Tibial nerve (tissue), 4 donors: ENCODE measurements at places on chromosomes 2 and 18. TPM values are rescaled to one million over a fixed set of nuclear protein-coding genes. Genes with fewer than 3 reads are reported as not detected.
A peak's percentile ranks its signal among the peaks of the same experiment; 100 is the strongest.

DNA sequence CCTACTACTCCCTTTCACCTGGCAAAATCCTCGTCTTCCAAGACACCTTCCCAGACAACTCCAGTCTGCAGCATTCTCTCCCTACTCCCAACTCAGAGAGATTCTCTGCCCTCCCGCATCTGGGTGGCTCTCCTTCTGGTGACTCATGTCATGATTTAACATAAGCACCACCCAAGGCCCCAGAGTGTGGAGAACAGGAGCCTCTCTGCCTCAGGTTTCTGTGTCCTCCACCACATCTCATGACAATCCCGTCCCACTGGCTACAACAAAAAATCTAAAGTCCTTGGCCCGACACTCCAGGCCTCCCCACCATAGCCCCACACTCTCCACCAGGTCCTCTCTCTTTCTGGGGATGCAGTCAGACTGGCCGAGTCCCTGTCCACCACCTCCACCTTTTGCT, 197.1 kb downstream of the BCL11A start:
- DNase-seq, result no peak

GRCh38 chr2:69768235-69768634, 26.3 kb downstream of the ANXA4 start:
- DNase-seq, result no peak

DNA sequence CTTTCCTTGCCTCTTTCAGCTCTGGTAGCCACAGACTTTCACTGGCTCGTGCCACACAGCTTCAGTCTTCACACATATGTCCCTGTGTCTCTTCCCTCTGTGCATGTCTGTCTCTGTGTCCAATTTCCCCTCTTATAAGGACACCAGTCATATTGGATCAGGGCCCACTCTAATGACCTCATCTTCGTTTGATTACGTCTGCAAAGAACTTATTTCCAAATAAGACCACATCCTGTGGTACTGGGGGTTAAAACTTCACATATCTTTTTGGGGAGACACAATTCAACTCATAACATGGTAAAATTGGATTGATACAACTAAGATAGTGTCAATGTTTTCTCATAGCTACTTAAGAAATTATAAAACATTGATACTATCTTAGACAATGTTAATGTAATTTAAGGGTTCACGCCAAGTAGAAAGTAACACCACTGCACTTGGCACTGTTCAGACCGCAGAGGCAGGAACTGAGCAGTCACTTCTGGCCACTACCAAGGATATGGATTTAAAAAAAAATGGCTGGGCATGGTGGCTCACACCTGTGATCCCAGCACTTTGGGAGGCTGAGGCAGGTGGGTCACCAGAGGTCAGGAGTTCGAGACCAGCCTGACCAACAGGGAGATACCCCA, 119.6 kb upstream of the EPAS1 start:
- no peak for DNase-seq

DNA sequence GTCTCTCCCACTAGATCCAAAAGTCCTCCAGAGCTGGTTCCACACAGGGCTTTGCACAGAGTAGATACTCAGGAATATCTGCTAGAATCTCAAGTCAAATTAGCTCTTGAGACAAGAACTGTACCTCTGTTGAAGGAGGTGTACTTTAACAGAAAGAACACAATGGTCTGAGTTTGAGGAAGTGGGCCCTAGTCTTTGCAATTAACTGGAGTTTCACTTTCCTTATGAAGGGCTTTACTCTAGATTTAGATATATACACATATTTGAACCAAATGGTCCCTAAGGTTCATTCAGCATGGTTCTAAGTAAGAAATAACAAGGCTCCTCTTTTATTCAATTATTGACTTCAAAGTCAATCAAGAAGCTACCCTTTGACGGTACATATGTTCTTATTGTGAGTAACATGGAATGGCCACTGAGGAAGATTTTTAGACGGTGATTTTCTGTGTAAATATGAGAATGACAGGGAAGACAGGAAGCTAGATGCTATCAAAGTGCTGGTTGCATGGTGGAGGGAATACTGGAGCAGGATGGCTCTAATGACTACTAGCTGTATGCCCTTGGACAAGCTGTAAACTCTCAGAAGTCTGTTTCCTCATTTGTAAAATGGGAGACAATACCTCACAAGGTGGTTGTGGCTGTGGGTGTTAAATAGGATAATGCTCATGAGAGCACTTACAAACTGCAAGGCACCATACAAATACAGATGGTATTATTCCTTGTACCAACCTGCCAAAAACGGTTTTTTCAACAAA, 73.5 kb upstream of the SERTAD2 start:
- no peak for DNase-seq

- no peak for DNase-seq
Measured at GRCh38 chr2:73933194-73933593, 6.5 kb downstream of the DGUOK start.

DNA sequence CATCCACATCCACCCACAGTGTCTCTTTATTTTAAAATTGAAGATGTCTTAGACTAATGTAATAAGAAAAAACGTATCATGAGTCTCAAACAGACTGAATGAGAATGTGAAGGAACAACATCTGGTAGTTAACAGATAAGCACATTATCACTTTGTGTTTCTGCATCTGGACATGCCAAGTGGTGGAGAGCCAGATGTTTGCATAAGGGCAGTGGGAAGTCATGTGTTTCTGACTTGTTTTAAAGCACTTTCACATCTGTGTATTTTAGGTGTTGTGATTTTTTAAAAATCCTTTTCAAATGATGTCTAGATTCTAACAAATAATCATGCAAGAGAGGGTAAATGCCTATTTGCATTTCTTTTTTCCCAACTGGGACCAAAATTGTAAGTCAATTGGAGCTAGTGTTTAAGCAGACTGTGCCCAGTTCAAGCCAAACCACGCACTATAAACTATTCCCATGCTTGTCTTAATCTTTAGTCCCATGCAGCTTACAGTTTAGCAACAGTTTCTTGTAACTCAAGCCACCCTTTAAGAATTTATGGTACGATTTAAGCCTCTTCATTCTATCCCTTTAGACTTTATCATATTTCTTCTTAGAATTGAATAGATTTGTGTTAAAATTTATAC, 272.7 kb upstream of the DOK6 start:
- no peak for DNase-seq

GRCh38 chr2:65464604-65465003, 32.2 kb upstream of the SPRED2 start:
- DNase-seq, result peak; percentile 19

DNA sequence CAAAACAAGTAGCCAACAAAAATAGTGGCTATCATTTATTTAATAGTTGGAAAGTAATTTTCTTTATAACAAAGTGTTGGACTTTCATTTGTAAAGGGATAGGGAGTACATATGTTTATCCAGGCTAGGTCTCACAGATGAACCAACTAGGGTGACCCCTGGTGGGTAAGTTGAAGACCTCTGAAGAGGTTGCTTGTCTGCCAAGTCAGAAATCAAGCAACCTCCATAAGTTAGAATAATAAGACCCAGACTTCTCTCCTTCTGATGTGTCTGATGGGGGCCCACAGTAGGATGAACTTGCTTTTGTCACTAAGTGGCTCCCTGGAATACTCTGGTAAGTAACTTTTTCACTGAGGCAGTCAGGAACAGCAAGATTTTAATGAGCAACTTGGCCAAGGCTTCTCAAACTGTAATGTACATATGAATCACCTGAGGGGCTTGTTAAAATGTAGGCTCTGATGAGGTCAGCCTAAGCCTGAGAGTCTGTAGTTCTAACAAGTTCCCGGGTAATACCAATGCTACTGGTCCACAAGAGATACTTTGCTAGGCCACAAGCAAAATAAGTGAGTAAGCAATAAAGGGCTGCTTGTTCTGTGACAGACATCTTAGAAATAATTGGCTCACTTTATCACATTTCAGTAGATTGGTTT, 319.6 kb downstream of the PIK3C3 start:
- no peak for DNase-seq

DNA sequence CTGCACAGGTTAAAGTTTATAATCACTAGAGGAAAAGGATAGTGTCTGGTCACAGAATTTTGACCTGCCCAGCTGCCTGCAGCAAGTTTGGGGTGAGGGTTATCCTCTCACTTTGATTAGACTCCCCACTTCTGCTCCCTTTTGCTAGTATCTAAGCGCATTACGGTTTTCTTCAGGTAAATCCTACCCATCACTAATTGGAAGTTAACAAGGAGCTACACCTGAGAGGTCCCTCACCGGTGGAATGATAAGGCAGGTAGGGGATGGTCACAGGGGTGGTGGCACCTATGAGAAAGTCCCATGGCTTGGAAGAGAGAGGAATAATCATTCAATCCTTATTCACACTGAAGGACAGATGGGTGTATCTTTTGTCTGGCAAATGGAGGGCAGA, 7.6 kb downstream of the BCL2 start:
- DNase-seq, result no peak

DNA sequence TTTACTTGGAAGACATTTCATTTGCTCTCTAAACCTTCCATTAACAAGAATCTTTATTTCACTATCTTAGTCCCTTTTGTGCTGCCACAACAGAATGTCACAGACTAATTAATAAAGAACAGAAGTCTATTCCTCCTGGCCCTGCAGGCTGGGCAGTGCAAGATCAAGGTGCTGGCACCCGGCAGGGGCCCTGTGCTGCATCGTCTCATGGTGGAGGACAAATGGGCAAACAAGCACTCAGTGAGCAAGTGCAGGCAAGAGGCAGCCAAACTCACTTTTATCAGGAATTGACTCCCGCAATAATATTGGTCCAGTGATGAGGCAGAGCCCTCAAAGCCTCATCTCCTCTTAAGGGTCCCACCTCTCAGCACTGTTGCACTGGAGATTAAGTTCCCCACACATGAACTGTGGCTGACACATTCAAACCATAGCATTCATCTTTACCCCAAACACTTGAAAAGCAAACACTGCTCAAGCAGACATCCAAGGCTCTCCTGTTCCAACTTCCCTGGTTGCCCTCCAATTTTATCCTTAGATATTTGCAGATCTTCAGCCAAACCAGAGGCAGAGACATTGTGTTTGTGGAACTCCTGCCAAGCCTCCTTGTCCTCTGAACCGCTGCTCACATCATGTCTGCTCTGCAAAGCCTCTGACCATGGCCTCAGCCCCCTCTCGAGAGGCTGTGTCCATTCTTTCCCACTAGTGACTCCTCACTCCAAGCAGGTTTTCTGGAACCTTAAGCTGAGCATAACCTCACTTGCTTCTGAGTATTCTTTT, 404.4 kb upstream of the SOX11 start:
- DNase-seq, result no peak

- no peak for DNase-seq
Measured at GRCh38 chr2:56705713-56706112, 521.9 kb downstream of the CCDC85A start.

DNA sequence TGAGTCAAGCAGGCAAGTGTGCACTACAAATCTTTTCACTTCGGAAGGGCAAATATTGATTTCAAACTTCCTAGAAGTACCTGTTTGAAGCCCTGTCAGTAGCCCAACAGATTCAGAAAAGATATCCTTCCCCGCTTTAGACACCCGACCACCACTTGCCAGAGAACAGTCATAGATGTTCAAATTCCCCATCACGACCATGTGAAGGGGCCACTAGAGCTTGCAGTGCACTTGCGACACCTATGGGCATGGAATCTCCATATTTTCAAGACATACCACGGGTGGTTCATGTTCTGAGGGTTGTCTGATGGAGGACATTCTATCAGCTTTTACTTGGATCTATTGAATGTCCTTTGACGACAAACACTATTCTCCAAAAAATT, 23.8 kb downstream of the GNLY start:
- no peak for DNase-seq

DNA sequence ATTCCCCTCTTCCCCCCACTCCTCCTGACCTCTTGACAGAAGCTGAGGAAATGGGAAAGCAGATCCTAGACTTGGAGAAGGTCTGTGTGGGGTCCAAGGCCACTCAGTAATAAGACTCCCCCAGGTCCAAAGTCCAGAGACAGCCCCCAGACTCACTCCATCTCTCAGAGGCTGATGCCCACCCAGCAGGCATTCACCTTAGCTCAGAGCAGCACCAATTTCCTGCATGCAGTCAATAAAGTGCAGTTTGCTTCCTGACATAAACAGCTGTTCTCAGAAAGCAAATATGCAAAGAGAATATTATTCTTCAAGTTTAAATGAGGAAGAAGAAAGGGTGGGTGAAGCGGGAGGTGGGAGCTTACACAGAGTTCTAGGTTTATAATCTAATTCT, 84.1 kb upstream of the RTN4 start:
- no peak for DNase-seq

- DNase-seq, result no peak
Measured at GRCh38 chr2:241443486-241444223, 64.7 kb downstream of the STK25 start.

- DNase-seq, result no peak
Measured at GRCh38 chr2:237486819-237487448, at the start of gene MLPH. Gene MLPH, plus strand, starts transcription at chr2:237487251. Its CDS starts 6,176 bp downstream, at chr2:237493427.

GRCh38 chr18:21786526-21786925, 45.9 kb downstream of the MIB1 start:
- DNase-seq, result no peak

GRCh38 chr2:104746858-104747257, 107.1 kb upstream of the POU3F3 start:
- DNase-seq, result no peak

Gene TBR1
- not detected for total RNA-seq

Gene CIB4
- total RNA-seq, result not detected

Gene TANK
- total RNA-seq, result 81.6 TPM

Gene TPO
- total RNA-seq, result 7.2 TPM

Gene TCF23
- total RNA-seq, result not detected

Gene IL18R1
- total RNA-seq, result 3.6 TPM

Gene STPG4
- total RNA-seq, result not detected

Gene PLGLB2
- 0.87 TPM for total RNA-seq
